ENCODE measurements at places on chromosomes 2 and 18. TPM values are rescaled to one million over a fixed set of nuclear protein-coding genes. Genes with fewer than 3 reads are reported as not detected.

- no peak for DNase-seq
These were observed 739.5 kb upstream of the CDH2 start for GRCh38 chr18:28916456-28916855.

- DNase-seq: no peak
These were observed 69.4 kb downstream of the RHOB start for GRCh38 chr2:20516291-20516645.

DNA sequence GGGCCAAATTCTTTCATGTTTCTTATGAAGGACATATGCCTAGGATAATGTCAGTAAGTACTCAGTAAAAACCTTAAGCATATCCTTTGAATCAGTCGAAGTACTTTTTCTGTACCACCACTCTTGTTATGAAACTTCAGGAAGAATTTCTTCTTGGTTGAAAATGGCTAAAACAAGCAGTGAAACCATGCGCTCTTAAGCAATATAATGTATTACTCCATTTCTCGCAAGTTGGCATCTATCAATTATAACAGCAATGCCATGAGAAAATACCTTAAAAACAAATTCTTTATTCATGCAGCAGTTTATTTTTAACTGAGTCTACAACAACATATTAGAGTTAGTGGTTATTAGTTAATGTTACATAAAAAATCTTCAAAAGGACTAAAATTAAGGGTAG, 41.0 kb downstream of the SLC66A3 start:
- DNase-seq: no peak

The CENPA gene
- total RNA-seq: 0.37 TPM

DNA sequence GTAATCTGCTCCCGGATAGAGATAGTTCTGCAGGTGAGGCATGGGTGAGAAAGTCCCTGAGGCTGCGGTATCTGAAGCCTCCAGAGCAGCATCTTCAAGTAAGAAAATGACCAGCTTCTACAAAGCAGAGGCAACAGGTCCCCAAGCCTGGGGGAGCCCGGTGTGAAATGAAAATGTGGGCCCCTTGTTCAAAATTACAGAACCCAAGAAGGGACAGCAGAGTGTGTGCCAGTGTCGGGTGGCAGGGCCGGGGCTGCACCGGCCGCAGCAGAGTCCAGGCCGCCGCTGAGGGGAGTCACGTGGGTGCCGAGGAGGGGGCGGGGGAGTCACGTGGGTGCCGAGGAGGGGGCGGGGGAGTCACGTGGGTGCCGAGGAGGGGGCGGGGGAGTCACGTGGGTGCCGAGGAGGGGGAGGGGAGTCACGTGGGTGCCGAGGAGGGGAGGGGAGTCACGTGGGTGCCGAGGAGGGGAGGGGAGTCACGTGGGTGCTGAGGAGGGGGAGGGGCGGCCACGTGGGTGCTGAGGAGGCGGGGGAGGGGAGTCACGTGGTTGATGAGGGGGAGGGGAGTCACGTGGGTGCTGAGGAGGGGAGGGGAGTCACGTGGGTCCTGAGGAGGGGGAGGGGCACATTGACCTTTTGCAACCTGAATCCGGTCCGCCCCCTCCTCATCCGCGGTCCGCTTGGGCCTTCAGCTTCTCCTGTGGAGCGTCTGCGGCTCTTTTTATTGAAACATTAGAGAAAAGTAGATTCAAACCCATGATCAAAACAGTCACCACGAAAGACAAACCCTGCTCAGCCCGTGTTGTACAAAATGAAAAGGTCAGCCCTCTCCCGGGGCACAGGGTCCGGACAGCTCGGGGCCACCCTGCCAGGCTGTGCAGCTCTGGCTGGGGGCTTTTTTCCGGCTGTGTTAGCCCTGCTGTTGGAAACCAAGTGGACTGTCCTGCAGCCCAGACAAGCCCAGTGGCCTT, 10.4 kb downstream of the COLEC11 start:
- peak; percentile 25 for DNase-seq

Data from naive thymus-derived CD4-positive, alpha-beta T cell (primary cell).